DMS 273 treated with DMSO at 0.1 percent for 48 hours (cell line): ENCODE measurements at places on chromosomes 2 and 18.

GRCh38 chr2:24123922-24124580, 782 bp downstream of the FAM228B start:
- DNase-seq = no peak

GRCh38 chr2:23055251-23055650, 329.7 kb upstream of the KLHL29 start:
- no peak for DNase-seq

- no peak for DNase-seq
These were observed 1.4 kb upstream of the UCN start for GRCh38 chr2:27309651-27310050.

DNA sequence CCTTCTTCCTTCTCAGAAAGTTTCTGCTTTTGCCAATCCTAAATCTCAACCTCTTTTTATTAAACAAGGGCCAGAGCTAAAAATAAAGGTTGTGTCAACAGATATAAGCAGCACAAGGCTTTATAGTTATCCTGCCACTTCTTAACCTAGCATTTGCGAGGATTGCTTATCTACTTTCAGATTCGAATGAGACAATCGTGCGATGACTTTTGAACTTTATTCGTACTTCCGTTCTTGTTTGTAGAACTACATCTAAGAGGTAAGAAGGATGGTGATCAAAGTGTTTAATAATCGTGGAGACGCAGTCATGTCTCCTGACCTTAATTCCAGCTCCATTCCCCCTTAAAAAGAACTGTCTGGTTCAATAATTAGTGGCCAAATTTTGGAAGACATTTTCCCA, 578.6 kb downstream of the PIK3C3 start:
- no peak for DNase-seq

DNA sequence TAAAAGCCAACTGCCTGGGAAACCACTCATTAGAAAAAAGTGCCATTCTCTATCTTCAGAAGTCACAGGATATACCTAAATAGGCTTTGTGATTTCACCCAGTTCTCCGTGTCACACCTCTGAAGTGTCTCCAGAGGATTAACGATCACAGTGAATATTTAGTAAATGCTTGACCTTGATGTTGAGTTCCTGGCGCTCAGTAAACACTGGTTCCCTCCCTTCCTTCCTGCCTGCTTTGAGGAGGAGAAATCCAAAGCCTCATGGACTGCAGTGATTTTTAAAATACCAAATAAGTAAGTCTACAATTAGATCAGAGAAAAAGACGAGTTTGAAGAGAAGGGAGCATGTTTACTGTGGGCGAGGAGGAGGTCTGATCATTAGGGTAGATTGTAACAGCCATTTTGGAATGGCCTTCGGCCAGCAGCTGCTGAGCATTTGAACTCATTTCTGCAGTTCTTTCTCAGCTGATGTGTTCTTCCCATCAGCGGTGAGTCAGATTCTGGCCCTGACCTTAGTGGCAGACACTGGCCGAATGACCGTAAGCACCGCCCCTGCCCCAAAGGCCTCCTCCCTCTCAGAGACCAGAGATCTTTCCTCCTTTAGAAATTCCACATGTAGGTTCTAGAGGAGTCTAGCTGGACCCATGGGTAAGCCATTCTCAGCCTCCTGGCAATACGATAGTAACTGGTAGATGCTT, 62.1 kb upstream of the SLC16A14 start:
- DNase-seq = no peak

GRCh38 chr2:168089200-168089599, 158.2 kb downstream of the STK39 start:
- no peak for DNase-seq

- DNase-seq = no peak
These were observed 87.8 kb downstream of the HDAC4 start for GRCh38 chr2:239312741-239313667.

GRCh38 chr18:79434607-79435401, 39.1 kb downstream of the NFATC1 start:
- DNase-seq = no peak

DNA sequence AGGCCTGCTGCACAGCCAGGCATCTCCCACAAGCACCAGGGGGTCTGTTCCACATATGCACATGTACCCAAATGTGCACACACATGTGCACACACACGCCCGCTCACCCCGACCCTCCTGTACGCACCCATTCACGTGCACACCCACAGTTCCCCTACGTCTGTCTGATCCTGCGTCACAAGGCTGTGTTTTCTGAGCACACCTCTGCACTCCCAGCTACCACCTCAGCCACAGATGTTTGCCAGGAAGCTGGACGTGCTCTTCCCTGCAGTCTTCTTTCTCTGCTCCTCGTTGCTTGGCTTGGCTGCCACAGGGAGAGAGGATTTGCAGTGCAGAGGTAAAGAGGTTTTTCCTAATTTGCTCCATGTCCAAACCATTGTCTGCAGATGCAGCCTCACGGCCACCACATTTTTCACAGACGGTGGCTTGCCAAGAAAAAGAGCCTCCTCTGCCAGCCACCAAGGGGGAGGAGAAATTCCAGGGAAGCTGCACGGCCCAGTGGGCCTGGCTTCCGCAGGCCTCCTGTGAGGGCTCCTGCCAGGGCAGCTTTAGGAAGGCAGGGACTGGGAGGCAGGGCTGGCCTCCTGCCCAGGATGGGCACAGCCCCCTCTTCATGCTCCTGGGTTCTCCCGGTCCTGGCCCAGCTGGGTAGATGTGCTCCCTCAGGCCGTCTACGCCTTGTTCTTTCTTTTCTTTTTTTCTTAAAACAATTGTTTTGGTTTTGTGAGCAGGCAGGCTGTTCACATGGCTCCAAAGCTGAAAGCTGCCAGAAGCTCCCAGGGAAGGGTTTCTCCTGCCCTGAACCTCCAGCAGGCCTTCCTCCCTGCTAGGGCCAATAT, 29.3 kb upstream of the HS6ST1 start:
- peak; percentile 1 for DNase-seq

DNA sequence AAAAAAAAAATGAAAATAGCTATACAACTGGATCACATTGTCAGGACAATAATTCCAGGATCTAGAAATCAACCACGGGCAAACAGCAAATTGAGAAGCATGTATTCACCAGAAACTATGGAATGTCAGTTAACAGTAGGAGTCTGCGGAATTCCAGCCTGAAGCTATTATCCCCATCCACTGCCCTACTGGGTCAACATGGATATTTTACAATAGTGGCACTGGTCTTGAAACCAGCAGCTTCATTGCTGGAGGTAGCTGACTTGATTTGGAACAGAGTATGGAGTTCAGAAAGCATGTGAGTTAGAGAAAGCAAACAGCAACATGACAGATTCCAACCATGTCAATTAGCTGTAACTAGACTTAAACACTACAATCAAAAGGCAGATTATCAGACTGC, 55.7 kb upstream of the PDE1A start:
- DNase-seq = no peak

- DNase-seq = no peak
These were observed 67.5 kb downstream of the ZEB2 start for GRCh38 chr2:144452169-144452988.

- DNase-seq = no peak
These were observed 59.1 kb upstream of the PGAP1 start for GRCh38 chr2:196985511-196986183.

GRCh38 chr18:3541549-3542386, 91.8 kb downstream of the TGIF1 start:
- DNase-seq = no peak

DNA sequence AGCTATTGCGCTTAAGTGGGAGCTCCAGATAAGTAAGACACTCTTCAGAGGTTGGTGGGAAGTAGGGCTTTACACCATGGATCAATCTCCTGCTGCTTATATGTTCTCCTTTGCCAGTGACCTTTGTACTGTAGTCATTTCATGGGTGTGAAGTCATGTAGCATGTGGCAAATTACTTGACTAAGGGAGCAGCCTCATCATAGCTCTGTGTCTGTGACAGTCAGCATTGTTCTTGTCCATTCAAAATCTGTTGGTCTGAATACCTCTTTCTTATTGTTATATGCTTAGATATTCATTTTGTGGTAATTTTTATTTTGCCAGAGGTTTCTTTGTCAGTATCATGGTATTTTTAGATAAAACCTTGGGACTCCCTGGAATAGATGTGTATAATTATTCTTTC, 18.2 kb downstream of the SLC4A1AP start:
- DNase-seq = no peak

- no peak for DNase-seq
These were observed 130.9 kb upstream of the CAVIN2 start for GRCh38 chr2:191977754-191978153.

- no peak for DNase-seq
These were observed 172.3 kb downstream of the ASXL3 start for GRCh38 chr18:33750366-33750765.

- DNase-seq = no peak
These were observed 398.8 kb downstream of the GALR1 start for GRCh38 chr18:77648411-77648810.

DNA sequence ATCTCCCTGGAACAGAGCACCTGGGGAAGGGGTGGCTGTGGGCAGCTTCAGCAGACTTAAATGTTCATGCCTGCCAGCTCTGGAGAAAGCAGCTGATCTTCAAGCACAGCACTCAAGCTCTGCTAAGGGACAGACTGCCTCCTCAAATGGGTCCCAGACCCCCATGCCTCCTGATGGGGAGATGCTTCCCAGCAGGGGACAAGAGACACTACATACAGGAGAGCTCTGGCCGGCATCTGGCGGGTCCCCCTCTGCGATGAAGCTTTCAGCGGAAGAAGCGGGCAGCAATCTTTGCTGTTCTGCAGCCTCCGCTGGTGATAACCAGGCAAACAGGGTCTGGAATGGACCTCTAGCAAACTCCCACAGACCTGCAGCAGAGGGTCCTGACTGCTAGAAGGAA, 294.8 kb downstream of the RND3 start:
- DNase-seq = no peak

DNA sequence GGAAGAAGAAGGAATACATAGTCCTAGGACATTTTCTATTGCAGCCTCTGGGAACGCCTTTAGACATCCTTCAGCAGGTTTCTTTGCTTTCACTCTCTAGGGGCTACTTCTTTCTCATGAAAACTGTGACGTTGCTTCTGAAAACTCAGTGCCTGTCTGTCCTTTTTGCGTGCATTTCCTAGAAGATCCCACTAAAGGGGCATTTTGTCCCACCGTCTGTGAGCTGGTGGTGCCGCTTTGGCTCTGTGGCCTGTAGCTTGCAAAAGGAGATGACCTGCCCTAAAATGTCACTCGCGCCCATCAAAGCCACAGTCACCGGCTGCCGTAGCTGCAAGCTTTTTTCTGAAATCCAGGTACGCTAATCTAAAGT, 579 bp downstream of the STAT4 start:
- DNase-seq = no peak

- DNase-seq = peak; percentile 8
These were observed 23.7 kb downstream of the CYP27A1 start for GRCh38 chr2:218805627-218806026.

GRCh38 chr2:85741833-85742455, 11.8 kb upstream of the ATOH8 start:
- peak; percentile 67 for DNase-seq

GRCh38 chr18:49698525-49699025, 114.8 kb downstream of the ACAA2 start:
- DNase-seq = no peak

GRCh38 chr2:7745369-7745768, 828.2 kb downstream of the RNF144A start:
- no peak for DNase-seq

DNA sequence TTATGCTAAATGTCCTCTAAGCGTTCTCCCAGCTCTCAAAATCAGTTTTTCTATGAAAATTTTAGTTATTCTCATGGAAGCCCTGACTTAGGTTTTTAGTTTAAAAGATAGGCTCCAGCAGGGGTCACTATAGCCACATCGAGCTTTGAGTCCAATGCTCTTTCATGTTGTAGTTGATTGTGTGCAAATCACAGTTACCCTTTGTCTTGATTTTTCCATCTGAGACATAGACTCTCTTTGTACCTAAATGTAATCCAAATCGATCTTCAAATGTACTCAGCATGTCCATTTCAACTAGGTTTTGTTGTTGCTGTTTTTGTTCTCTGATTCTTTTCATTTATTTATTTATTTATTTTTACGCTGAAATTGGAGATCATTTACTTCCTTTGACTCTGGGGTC, 26.4 kb upstream of the MSTN start:
- peak; percentile 37 for DNase-seq

DNA sequence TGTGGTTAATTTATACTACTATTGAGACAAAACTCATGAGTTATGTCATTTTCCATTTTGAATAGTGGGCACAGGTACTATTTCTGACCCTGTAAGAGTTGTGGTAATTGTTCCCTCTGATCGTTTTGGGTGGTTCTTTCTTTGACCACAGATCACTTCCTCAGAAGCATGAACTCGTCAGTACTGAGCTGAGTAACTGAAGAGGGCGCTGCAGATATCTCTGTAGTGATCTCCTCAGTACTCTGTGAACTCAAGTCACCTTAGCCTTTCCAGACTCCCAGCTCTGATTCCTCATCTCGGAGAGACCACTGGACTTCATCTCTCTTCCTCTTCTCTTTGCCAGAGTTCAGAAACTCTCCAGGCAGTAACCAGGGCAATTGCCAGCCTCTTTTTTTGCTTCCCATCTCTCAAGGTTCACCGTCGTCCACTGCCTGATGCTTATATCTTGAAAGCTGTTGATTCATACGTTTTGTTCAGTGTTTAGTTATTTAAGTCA, 9.4 kb upstream of the IL1RL1 start:
- DNase-seq = no peak

GRCh38 chr2:80700961-80701360, 396.4 kb upstream of the LRRTM1 start:
- DNase-seq = no peak

DNA sequence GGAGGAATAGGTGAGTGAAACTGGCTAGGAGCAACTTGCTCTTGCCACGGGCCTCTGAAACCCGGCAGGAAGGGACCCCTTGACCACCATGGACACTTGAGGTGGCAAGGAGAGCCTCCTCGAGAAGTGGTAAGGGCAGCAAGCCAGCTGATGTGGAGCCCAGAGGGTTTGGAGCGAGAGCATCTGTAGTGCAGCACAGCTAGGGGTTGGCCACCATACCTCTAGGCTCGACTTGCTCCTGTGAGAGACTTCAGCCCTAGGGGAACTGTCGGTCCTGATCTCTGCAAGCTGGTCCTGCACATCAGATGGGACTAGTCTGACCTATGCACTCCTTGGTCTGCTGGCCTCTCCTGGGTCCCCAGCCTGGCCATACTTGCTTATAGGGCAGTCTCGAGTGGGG, 158.4 kb downstream of the CCDC178 start:
- DNase-seq = no peak

GRCh38 chr2:109399066-109399465, 214.7 kb downstream of the SEPTIN10 start:
- DNase-seq = no peak

- no peak for DNase-seq
These were observed 368.4 kb downstream of the MTX2 start for GRCh38 chr2:176637486-176638166.

DNA sequence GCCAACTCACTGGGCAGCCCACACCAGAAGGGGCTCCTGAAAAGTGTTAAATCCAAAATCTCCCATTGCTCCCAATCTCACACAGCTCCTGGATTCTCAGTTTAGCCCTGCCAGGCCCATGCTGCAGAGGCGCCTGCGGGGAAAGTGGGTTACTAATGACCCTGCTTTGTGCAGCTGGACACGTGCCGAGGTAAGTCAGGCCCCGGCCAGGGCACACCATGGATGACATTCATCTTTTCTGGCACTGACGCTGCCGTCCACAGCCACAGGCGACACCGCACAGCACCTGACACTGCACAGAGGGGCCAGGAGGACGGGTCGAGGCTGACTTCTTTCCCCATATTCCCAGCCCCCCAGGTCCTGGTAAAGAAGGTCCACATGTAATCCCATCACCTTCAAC, 193.5 kb downstream of the EIPR1 start:
- no peak for DNase-seq
